ENCODE measurements at places on chromosomes 3 and 15.

- no peak for DNase-seq
These were observed 102.8 kb downstream of the XXYLT1 start for GRCh38 chr3:195168009-195168762.

- DNase-seq, result no peak
These were observed 7.7 kb downstream of the RAF1 start for GRCh38 chr3:12656193-12656592.

DNA sequence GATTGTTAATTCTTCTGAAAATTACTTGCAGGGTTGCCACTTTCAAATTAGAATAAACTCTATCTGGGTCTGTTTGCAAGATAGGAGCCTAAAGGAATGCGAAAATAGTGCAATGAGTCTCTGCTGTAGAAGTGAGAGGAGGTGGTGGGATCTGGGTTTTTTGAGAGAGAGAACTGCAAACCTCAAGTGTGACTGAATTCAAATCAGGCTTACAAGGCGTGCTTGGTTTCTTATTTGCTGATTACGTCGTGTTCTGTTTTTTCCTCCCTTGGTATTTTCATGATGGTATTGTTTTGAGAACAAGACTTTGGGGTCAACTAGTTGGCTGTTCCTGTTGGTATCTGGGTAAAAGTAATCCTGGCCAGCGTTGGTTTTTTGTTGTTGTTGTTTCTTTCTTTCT, 490.9 kb upstream of the CFAP20DC start:
- no peak for DNase-seq

DNA sequence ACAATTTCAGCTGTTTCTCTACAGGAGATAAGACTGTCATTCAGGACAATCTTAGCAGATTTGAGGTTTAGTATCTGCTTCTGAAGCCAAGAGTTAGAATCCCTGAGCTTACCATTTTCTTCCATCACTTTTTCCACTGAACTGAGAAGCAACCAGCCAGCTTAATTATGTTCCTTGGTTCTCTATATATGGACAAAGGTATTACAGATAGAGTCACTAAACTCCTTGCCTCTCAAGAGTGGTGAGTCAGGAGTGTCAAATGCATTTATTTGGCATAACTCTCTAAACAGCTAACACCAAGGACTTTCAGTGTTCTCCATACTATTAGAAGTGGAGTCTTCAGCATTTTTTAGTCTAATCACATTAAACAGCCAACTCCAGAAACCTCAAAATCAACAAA, 239.3 kb downstream of the ALCAM start:
- no peak for DNase-seq

- no peak for DNase-seq
These were observed 126.3 kb upstream of the PLAAT1 start for GRCh38 chr3:193114431-193115340.

- peak; percentile 19 for DNase-seq
These were observed at the start of gene SH3GL3 for GRCh38 chr15:83446904-83447709. Gene SH3GL3 (plus strand): TSS chr15:83447341. CDS start chr15:83447534, 193 bp downstream.

All from naive thymus-derived CD8-positive, alpha-beta T cell (primary cell).